GM23248 (cell line): ENCODE measurements at places on chromosomes 6 and 20. TPM values are rescaled to one million over a fixed set of nuclear protein-coding genes. Genes with fewer than 3 reads are reported as not detected.

The GNMT gene
- polyA plus RNA-seq, result not detected in 2 replicates

DNA sequence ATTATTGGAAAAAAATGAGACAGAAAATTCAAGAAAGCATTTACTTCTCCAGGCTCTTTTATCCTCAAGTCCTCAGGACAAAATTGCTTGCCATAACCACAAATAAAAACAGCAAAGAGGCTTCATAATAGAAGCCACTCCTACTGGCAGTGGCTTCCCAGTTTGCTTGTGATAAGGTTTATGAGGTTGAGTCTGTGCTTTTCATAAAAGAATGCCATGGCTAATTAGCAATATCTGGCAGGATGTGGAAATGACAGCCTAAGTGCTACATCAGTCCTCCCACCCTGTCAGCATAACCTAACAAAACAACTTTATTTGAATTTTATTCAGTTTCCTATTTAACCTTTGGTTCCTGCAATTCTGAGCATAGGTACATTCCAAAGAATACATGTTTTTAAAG lies 80.9 kb upstream of the HTR1E start:
- DNase-seq, result no peak

- DNase-seq, result no peak
These were observed 19.8 kb downstream of the RFPL4B start for GRCh38 chr6:112366695-112367553.

DNA sequence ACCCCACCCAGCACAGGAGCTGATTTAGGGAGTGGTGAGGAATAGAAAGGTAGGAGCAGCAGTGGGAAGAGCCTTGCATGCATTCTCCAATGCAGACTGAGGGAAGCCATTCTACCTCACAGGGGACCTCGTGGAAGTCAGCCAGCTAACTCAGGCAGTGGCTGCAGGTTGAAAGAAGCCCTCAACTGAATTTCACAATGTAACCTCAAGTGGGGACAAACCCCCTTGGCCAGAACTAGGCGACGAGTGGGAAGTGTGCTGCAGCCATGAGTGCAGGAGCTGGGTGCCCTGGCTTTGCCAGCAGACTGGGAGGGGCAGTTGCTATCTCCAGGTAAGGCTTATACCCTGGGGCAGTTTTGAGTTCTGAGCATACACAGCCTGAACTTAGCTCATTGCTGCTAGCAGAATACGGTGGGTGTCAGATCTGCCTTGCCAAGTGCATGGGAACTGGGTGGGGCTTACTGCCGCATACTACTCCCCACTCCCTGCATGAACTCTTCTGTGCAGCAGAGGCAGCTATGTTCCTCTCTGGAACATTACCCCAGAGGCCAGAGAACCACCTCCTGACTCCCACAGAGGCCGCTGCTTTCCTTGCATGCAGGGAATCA lies 126.5 kb downstream of the CDK19 start:
- DNase-seq, result no peak

DNA sequence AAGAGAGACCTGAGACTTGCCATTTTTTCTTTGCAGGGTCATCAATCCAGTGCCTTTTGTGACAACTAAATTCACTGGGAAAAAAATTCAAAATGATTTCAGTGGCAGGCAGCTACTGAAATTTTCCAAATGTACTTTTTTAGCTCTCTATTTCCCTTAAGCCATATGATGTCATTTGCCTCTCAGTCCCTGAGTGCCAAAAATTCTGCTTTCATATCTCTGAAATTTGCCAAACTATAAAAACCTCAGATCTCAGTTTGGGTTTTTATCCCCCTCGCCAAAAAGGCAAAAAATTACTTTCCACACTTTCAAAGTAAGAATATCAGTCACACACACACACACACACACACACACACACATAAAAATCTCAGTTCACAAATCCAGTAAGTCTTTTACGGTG lies 651.3 kb upstream of the ARID1B start:
- DNase-seq, result no peak

DNA sequence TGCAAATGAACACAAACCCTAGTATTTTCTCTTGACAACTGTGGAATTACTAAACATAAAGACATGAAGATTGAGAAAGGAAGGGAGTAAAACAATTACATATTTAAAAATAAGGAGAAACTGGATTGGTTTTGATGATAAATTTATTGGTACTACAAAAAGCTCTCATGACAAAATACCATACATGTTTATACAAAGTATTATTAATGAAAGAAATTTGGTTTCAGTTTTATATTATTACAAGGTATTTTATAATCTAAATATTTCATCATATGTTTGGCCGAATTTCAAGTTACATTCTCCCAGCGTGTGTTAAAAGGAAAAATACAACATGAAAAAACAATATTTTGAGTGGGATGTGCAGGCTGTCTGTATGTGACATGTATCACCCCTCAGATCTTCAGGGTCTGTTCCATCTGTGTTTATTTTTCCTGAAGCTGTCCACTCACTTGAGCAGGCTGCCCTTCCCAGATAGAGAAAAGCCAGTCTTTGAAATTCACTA lies 568.4 kb downstream of the NKAIN2 start:
- no peak for DNase-seq

GRCh38 chr6:150620244-150620643 lies 20.6 kb downstream of the PLEKHG1 start:
- DNase-seq, result no peak

DNA sequence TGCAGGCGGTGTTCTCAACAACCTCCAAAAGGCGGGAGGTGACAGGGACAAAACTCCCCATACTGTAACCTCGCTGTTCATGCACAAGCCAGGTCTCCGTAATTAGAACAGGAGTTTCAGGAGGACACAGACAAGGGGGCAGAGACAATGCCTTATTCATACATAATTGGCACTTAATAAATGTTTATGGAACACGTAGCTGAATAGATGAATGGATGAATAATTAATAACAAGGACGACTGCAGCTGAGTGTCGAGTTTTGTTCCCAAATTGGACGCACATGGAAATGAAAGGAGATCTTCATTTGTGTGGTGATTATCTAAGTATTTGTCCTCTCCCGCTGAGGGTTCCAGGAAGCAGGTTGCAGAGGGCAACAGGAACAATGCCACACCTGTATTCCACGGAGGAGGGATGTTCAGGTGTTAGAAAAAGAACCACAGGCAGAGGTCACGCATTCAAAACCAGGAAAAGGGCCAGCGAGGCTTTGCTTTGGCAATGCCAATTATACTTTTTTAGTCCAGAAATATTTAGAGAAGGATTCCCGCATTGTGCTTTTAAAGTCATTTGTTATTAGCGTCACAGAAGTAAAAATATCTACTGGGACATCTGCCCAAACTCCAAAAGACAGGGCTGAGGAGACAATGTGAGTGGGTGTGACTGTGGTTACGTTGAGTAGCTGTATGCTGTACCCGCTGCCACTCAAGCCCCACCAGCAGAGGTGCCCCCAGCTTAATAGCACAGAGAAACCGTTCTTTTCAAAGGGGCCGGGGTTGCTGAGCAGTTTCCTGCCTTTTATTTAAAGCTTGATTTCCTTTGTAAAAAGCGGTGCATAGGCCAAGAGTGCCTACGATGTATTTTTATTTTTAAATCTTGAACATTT lies 123.3 kb downstream of the PXDC1 start:
- peak; percentile 46 for DNase-seq

DNA sequence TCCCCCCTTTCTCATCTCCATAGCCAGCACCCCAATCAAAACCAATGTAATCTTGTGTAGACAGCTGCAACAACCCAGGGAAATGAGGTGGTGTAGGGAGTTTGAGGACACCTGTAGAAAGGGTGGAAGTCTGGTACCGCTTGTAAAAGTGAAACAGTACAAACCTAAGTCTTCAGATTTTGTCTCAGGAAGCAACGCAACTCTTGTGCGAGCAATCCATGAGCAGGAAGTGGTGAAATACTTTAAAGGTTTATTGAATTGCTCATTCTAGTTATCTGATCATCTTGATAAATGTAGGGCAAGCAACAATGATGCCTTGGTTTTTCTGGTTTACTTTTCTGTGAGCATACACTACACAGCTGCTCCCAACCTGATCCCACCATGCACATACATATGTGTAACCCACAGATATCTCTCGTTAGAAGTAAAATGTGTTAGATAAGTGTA lies 71.1 kb upstream of the THEMIS start:
- DNase-seq, result peak; percentile 63

GRCh38 chr20:50848341-50848808 lies 53.5 kb downstream of the BCAS4 start:
- peak; percentile 39 for DNase-seq

DNA sequence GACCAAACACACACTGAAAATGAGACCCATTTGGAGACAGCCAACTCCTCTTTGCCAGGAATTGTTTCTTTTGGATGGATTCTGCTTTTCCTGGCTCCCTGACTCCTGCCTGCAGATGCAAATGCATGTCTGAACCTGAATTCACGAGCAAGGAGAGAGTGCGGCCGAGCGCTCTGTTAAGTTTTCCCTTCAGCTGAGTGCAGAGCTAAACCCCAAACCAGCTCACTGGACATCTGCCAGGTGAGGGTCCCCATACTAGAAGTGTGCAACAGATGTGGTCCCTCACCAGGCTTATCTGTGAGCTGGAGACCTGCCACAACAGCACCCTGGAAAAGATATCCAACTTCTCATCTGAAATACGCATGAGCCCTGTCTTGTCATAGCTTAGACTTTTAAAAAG lies 59.0 kb downstream of the CD164 start:
- no peak for DNase-seq

DNA sequence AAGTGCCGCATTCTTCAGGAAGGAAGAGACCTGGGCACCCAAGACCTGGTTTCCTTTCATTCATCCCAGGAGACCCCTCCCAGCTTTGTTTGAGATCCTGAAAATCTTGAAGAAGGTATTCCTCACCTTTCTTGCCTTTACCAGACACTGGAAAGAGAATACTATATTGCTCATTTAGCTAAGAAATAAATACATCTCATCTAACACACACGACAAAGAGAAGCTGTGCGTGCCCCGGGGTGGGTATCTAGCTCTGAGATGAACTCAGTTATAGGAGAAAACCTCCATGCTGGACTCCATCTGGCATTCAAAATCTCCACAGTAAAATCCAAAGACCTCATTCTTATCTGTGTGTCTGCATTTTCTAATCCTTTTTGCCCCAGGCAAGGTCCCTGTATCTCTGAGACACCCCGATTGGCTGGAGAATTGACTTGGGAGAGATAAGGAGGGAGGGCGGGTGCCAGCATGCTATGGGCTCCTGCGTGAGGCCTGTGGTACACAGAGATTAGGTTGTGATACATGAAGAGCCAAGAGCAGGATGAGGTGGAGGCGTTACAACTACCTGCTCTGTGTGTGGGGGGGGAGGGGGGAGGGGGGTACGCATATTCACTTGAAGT lies 4.8 kb downstream of the MUC21 start:
- DNase-seq, result no peak

- DNase-seq, result no peak
These were observed 1.4 kb downstream of the LAMP5 start for GRCh38 chr20:9515741-9516233.
